ENCODE measurements at places on chromosomes 7 and 10.

GRCh38 chr10:132972986-132973902 is 30.9 kb upstream of the CFAP46 start:
- no peak for DNase-seq

DNA sequence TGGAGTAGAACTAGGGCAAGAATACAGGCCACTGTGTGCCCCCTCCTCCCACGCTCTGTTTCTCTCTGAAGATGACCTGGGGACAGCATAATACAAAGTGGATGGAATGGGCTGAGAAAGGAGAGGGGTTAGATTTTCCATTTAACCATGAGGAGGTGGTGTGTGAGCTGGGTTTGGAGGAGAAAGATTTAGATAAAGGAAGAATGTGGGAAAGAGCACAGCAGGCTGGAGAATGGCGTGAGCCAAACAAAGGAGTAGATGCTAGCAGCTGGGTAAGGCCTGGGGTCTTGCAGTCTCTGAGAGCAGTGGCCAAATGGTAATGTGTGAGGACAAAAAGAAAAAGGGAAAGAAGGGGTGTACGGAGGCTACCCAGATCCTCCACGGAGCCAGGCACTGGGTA is 8.6 kb downstream of the PNLIPRP2 start:
- DNase-seq = no peak

DNA sequence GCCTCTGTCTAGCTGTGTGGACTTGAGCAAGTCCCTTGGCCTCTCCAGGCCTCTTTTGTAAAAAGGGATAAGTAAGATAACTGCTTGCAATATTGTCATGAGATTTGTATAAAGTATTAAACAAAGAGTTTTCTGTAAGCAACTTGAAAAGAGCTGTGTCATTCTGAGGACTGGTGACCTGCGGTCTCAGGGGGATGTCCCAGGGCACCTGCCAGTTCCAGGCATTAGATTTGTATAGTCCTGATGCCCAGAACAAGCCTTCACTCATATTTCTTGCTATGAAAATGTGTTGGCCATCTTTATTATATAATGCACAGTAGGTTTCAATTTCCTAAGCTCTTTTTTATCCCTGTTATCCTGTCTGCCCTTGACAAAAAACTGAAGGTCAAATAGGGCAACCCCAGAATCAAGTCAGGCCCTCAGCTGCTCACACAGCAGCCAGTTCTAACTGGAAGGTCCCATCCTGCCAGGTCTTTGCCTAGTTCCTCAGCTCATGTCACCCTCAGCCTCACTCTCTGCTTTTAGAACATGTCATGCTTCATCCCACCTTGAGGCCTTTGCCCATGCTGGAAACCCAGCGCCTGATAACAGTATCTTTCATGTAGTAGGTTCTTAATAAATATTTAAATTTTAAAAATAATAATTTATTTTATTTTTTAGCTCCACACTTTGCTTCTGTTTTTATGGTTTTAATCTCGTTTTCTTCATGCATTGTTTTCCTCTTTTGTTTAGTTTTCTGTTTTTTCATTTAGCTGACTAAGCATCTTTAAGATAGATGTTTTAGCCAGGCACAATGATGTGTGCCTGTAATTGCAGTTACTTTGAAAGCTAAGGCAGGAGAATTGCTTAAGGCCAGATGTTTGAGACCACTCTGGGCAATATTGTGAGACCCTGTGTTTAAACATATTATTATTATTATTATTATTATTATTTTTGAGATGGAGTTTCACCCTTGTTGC is 87.5 kb upstream of the ZNF92 start:
- no peak for DNase-seq

GRCh38 chr7:107023522-107024151 is 20.9 kb upstream of the PRKAR2B start:
- no peak for DNase-seq

DNA sequence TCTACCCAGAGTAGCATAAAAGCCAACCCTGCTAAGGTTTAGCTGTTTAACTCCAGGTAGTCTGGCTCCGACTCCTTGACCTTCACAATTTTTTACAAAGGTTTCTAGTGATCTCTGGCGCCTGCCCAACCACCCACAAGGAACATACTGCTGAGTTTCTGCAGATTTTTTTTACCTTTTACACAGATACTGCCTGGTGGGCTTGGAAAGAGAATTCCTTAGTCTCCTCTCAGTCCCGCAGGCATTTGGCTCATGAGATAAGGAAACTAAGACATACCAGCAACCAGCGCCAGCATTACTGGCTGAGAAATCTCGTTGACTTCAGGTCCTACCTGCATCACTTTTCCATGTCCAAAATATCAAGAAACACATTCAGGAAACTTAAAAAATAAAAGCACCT is 51.1 kb upstream of the LYZL1 start:
- DNase-seq = no peak

DNA sequence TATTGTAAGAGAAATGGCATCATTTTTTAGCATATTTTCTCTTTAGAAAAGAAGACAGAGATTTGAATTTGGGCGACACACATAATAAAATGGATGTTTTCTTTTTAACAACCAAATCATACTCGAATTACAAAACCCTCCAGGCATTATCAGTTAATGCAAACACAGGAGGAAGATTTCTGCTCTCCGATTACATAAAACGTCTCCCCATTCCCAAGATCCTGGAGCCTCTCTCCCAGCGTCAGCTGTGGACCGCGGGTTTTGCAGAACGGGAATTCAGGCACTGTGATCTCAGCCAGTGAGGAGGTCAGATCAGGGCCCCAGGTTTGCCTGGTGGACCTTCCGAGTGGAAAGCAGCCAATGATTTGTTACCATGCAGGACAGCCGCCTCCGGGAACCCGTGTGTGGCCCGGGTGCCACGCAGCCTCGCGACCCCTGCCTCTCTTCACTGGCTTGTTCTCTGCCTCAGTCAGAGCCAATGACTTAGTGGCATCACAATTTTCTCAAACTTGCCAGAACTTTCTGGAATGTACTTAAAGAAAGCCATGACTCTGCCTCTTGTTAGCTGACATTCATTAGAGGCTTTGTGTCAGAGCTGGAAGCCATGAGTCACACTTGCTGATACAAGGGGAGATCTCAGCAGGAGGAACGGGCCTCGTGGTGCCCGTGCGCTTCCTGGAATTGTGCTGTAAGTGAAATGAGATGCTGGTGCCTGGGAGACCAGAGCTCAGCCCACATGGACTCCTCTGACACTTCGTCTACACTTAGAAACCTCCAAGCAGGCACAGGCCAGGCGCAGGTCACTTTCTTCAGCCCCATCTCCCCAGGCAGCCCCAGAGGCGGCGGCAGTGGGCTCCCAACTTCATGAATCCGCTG is 246.1 kb downstream of the KLF6 start:
- DNase-seq = peak; percentile 38

GRCh38 chr10:126844406-126844805 is 60.8 kb upstream of the DOCK1 start:
- DNase-seq = no peak

DNA sequence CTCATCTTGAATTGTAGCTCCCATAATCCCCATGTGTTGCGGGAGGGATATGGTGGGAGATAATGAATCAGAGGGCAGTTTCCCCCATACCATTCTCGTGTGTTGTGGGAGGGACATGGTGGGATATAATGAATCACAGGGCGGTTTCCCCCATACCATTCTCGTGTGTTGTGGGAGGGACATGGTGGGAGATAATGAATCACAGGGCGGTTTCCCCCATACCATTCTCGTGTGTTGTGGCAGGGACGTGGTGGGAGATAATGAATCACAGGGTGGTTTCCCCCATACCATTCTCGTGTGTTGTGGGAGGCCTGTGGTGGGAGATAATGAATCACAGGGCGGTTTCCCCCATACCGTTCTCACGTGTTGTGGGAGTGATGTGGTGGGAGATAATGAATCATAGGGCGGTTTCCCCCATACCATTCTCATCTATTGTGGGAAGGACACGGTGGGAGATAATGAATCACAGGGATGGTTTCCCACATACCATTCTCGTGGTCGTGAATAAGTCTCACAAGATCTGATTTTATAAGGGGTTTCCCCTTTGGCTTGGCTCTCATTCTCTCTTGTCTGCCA is 271.0 kb downstream of the MAD1L1 start:
- no peak for DNase-seq

- DNase-seq = no peak
Measured at GRCh38 chr7:112970771-112971170, 115.9 kb downstream of the GPR85 start.

GRCh38 chr10:52659085-52659484 is 113.5 kb downstream of the MBL2 start:
- no peak for DNase-seq

- DNase-seq = no peak
Measured at GRCh38 chr7:98870121-98870651, 372 bp upstream of the TMEM130 start.

DNA sequence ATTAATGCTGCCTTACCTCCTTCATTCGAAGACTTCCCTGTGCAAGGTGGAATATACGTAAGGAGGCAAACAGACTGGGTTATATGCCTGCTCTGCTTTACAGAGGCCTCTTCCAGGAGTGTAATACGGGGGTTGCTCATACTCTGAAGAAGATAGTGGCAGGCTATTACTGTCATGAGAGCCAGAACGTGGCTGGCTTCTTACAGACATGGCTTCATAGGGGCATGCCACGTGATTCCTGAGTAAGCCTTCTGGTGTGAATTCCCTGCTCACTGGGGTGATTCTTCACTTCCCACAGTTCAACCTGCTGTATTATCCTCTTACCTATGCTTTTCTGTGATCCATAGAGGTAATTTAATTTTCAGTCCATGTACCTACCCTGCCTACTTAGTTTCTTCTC is 141.8 kb downstream of the ST7 start:
- DNase-seq = no peak

GRCh38 chr10:125160856-125161706 is 718 bp upstream of the CTBP2 start:
- peak; percentile 62 for DNase-seq

DNA sequence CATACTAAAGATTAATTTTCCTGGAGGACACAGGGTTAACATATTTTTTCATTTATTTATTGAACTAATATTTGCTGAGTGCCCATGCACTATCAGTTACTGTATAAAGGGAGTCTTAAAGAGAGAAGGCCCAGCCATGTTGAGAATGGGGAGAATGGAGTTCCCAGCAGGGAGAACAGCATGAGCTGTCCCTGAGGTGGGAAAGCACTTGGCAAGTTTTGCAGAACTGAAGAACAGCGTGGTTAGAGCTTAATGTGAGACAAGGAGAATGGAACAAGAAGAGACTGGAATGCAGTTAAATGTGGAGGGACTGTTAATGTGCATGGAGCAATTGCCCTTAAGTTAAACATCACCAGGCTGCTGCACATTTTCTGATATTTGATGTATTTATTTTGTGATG is 435.4 kb downstream of the SUGCT start:
- DNase-seq = no peak

GRCh38 chr10:112360308-112361270 is 13.3 kb upstream of the ACSL5 start:
- no peak for DNase-seq

DNA sequence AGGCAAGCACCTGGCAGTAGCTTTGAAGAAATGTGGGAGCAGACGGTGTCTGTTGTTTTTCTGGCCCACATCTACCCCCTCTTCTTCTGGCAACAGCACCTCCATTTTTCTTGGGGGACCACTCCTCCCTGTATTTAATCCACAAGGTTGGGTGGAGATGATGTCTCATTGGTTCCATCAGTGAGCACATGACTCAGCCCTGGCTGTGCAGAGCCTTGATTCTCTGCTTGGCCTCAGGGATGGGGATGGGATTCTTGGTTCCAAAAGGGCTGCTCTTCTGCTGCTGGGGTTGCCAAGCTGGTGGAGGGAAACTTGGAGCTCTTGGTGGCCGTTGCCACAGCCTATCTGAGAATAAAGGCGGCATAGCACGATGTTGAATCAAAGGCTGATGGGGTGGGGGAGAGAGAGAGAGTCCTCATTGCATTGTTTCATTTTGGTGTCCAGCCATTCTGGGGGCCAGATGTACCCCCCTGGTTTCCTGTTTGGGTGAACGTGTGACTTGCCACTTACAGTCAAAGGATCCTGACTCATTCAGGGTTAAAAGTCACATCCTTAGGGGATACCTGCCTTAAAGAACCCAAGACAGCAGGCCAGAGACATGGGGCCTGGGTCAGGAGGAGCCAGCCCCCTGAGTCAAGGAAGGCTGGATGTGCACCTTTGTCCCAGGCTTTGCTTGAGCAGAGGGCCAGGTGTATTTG is 25.9 kb downstream of the GRK5 start:
- no peak for DNase-seq

DNA sequence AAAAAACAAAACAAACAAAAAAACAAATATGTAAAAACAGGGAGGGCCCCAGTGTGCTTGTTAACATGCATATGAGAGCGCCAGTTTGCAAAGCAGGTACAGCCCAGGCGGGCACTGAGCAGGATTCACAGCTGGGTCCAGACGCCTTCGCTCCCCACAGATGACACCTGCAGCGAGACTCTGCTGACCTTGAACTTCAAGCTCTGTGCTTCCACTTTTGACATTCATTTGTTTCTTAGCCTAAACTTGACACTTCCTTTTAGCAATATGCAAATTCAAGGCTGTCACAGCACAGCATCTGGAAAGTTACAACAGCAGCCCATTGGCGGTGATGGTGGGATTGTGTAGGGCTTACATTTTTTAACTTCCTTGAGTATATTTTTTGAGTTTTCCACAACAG is 88.8 kb upstream of the TNS3 start:
- DNase-seq = no peak

- DNase-seq = no peak
Measured at GRCh38 chr7:139714163-139714901, 63.5 kb downstream of the HIPK2 start.

GRCh38 chr10:74825371-74826141 is 844 bp upstream of the KAT6B start:
- peak; percentile 58 for DNase-seq

DNA sequence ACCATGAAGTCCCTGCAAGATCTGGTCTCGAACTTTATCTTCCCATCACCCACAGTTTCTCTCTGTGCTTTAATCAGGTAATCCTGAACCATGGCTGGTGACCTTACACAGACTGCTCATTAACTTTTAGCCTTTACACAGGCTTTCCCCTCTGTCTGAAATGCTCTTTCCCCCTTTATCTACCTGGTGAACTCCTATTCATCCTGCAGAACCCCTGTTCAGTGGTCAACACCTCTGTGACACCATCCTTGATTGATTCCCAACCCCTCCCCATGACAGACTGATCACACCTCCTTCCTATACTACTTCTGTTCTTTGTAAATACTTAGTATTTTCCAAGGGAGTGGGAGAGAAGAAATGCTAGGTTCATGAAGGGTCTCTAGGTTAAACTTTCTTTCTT is 254.0 kb downstream of the RPS24 start:
- DNase-seq = no peak

- no peak for DNase-seq
Measured at GRCh38 chr7:116977172-116977571, 23.9 kb downstream of the ST7 start.

All from HuH-7.5 (cell line).